ENCODE measurements at places on chromosomes 13 and 19. TPM values are rescaled to one million over a fixed set of nuclear protein-coding genes. Genes with fewer than 3 reads are reported as not detected.

DNA sequence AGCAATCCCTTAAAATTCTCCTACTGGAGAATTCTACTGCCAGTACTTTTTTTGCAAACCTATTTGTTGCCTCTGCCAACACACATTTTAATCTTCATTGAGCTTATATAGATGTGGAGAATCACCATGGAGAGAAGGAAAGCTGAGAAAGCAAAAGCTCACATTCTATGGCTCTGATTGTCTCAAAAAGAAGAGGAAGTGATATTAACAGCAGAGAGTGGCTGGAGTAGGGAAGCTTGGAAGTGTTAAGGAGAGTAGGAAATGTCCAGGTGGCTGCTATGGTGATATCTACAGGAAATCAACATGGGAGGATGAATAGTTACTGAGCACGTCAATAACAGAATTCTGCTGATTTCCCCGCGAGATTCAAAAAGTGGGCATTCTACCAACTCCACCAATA, 78.8 kb upstream of the TDRD3 start:
- no peak for DNase-seq

DNA sequence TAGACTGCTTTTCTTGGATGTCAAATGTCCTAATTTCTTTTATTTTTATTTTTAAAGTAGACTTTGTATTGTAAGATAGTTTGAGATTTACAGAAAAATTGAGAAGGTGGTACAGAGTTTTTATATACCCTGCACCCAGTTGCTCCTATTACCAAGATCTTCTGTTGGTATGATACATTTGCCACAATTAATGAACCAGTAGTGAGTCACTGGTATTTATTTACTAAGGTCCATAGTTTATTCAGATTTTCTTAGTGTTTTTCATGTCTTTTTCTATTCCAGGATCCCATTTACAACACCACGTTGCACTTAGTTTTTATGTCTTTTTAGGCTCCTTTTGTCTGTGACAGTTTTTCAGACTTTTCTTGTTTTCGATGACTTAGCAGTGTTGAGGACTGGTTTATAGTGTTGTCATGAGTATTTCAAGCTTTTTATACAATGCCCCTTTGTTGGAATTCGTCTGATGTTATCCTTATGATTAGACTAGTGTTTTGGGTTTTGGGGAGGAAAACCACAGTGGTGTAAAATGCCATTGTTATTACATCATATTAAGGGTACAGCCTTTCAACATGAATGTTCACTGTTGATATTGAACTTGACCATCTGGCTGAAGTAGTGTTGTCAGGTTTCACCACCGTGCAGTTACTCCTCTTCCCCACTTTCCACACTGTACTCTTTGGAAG, 35.9 kb downstream of the COG3 start:
- no peak for DNase-seq

DNA sequence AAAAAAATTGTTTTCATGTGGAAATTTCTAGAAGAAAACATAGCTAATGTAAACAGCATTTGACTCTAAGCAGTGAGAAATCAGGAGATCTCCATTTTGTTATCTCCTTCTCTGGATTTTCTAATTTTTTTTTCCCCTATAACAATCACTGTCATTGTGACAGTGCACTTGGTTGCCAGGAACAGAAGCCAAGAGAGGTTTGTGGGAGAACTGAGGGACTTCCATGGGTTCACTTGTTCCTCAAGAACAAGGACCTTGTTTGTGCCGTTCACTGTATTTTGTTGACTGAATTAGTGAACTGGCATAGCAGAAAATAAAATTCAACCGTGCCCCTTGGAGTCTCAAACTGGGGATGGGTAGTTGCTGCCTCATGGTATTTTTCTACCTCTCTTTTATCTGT, 17.1 kb downstream of the SHISA7 start:
- no peak for DNase-seq

DNA sequence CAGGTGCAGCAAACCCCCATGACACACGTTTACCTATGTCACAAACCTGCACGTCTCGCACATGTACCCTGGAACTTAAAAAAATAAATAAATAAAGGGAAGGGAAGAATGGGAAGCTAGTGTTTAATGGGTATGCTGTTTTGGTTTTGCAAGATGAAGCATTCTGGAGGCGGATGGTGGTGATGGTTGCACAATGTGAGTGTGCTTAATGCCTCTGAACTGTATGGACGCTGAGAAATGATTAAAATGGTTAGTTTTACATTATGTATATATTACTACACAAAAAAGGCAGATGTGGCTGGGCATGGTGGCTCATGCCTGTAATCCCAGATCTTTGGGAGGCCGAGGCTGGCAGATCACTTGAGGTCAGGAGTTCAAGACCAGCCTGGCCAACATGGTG, 17.8 kb downstream of the NFILZ start:
- no peak for DNase-seq

GRCh38 chr19:15452111-15453047, 2.6 kb upstream of the WIZ start:
- peak; percentile 73 for DNase-seq

DNA sequence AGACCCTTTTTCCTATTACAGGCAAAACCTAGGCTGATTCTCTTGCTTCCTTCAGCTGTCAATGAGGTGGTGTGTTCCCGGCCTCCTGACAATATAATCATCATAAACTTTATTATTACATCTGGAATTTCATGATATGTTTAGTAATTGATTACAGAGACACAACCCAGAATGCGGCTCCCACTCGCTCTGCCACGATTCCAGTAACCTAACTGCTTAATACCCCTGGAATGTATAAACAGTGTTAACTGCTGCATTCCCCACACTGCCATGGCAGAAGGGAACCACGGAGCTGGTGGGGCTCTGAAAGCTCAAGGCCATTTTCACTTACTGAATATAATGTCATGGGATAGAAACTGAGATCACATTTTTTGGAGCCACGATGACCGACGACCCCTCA, 17.1 kb downstream of the TSHZ3 start:
- no peak for DNase-seq

GRCh38 chr13:42011601-42012350, 36.7 kb upstream of the DGKH start:
- no peak for DNase-seq

DNA sequence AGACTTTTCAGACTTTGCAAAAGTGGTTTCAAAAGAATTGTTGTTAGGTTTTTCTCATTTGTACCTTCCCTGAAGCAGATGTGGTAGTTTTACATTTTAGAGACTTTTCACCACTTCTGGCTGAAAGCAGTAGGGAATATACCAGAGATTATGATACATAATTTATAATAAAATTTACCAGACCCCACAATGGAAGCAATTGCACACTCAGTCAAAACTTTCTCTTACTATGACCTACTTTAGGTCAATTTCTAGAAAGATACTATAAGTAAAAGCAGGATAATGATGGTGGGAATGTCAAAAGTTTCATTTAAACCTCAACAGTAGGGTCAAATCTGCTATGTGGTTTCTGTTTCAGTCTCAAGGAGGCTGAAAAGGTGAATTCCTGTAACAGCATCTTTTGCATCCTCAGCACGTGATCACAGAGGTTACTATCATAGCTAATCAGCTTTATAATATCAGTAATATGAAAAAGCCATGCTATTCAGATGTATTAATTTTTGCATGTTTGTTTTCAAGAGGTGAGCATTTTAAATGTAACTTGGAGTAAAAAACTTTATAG, 26.9 kb downstream of the PCCA start:
- no peak for DNase-seq

- no peak for DNase-seq
Observed at GRCh38 chr13:99859178-99860177, 112.1 kb downstream of the ZIC5 start.

DNA sequence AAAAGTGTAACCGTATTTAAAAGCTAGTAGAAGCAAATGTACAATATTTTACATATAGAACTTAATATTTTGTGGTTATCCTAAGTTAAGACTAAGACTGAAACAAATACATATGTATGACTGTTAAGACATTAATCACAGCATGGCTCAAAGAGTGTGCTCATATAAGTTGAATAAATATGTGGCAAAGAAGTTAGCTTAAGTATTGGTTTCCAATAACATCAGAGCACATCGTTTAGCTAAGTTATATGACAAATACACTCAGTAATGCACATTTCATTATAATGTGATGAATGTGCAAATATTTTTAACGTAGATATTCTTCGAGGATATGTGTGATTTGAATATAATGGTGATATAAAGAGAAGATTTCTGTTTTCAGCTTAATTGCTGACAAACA, 253.8 kb downstream of the SLITRK5 start:
- DNase-seq: no peak

CGB8 gene
- not detected for total RNA-seq

ZNF229 gene
- total RNA-seq: 30.6 TPM

URAD gene
- total RNA-seq: not detected

ZSCAN4 gene
- total RNA-seq: not detected
